ENCODE measurements at places on chromosomes 7 and 10.

- DNase-seq, result no peak
These were observed 223.7 kb upstream of the PCDH15 start for GRCh38 chr10:55024713-55025112.

DNA sequence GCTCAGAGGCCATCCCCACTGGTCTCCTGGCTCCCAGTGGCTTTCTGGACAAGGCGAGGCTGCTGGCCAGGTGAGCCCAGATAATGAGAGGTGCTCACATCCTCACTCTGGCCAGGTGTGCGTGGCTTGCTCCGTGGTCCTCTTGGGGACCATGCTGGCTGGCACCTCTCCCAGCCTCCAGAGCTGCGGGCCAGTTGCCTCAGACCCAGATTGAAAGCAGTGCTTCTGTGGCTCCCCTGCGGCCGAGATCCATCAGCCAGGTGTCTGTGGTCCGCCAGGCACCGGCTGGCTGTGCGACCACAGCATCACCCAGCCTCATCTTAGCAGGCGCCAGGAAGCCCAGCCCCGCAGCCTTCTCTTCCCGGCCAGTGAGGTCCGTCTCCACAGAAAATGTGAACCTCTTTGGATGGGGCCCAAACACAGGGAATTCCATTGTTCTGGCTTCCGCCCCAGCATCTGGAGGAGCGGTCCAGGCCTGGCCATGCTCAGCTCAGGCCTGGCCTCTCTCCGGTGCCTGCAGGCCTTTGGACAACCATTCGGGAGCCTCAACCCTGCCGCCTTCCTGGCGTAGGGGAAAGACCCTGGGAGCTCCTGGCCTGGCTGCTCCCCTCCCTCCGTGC is 5.2 kb upstream of the TTYH3 start:
- no peak for DNase-seq

GRCh38 chr10:128854963-128855362 is 612.1 kb upstream of the MGMT start:
- no peak for DNase-seq

GRCh38 chr7:117247809-117248208 is 75.0 kb downstream of the WNT2 start:
- no peak for DNase-seq

GRCh38 chr10:83820033-83820432 is 319.3 kb upstream of the GHITM start:
- no peak for DNase-seq

- DNase-seq, result no peak
These were observed 19.6 kb downstream of the AKR1C1 start for GRCh38 chr10:4982764-4983226.

DNA sequence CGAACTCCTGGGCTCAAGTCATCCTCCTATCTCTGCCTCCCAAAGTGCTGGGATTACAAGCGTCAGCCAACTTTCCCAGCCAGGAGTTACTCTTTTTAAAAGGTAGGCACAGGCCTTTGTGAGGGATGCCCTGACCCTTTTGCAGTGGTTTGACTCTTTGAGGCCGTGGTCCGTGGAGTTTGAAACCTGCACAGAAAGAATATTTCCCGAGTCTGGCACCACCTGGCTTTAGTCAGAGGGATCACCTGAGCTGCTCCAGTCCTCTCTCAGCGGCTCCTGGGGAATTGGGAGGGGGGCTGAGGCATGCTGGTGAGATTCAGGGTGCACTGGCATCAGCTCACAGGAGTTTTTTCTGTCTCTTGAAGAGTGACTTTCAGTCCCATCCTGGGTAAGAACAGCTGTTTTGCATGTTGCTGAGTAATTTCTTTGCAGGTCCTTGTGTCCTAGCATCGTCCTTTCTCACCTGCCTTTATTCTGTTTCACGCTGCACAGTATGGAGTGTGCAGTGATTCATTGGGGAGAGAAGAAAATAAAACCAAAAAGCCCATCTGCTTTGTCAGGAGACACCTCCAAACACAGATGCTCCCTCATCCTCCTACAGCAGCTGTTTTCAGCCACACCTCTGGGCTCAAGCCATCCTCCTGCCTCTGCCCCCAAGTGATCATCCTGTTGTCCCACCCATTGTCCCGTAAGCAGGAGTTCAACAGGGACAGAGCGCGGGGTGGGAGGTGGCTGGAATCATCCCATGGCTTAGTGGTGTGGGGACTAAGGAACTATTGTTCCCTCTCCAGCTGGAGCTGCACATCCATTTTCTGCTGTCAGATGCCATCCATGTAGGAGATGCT is 284.7 kb downstream of the CAMK1D start:
- no peak for DNase-seq

DNA sequence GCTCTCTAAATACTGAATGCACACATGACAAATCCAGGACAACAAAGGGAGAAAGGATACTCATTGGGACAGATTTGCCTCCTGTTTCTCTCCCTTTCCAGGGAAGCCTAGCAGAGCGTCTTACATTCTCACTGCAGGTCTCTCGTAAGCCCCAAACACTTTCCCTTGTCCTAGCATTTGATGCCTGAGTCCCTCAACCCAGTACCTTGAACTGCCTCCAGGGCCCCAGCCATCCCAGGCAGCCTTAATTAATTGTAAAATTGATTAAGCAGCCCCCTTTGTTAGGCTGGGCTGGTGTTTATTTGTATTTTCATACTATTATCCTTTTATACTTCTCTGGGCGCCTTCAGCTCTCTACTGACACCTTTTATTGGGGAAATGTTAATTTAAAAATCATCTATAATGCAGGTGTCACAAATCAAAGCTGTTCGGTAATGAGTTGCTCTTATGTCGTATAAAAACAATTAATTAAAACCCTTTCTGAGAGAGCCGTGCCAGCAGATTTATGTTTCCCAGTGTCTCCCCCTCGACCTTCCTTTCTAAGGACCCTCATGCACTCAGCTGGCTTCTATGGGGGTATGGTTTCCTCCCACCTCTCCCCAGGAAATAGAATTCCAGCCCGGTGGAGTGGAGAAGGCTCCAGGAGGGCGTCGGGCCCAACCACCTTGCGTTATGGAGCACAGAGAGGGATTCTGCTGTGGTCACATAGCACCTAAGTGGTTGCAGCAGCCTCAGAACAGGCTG is 243.8 kb downstream of the RPS24 start:
- DNase-seq, result no peak

- no peak for DNase-seq
These were observed 184.5 kb upstream of the RNF32 start for GRCh38 chr7:156456032-156456431.

DNA sequence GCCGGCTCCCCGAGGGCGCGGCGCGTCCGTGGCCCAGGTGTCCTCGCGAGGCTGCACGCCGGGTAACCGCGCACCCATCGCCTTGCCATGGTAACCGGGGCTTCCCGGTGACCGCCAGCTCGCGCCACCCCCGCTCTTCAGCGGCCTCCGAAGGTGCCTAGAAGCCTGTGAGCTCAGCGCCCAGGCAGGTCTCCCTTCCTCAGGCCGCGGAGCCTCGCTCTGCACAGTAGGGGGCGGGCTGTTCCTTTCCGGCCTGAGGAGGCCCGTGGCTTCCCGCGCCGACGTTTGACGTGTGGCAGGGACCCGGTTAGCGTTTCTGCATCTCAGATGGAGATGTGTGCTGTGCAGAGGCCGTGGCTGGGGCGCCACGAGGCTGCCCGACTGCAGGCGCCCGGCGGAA is 117.1 kb downstream of the DYNC2I1 start:
- no peak for DNase-seq

GRCh38 chr10:71213761-71214440 is 1.5 kb downstream of the UNC5B start:
- DNase-seq, result no peak

DNA sequence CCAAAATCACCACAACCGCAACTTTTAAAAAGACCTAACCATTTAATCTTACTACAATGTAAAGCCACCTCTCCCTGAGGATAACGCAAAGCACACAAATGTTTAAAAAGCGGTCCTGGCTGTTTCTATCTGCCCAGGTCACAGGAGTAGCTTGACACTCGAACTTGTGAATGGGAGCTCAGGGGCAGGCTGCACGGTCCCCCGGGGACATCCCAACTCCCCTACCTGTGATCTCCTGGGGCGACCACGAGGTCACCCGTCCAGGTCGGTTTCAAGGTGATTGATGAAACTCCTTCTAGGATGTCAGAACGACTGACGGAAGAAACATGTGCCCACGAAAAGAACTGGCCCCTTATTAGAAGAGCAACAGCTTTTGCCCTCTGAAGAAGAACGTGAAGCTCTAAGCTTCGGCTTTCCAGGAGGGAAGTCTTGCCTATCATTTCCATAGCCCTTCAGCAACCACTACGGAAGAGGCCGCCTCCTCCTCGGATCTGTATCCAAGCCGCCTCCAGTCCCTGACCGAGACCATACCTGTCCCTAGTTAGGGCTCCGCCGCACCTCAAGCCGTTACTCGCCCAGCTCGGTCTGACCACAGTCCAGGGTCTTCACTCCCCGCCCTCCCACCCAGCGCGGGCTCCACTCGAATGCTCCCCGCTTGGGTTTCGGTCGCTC is 459 bp downstream of the CYCS start:
- no peak for DNase-seq

- no peak for DNase-seq
These were observed 435.3 kb downstream of the GATA3 start for GRCh38 chr10:8489823-8490222.

DNA sequence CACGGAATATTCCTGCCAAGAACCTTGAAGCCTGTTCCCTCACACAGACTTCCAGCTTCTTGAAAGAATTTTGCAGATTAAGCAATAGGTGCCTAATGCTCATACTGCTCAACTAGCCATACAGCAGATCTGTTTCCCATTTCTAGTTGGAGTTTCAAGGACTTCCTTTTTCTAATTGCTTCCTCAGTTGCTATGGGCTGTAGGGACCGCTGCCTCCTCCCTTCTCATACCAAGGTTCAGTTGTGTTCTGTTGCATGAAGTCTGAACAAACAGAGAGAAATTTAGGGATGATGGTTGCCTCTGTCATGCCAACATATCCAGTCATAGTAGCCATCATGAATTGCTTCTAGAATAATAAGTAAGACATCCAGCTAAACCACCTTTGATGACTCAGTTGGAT is 6.8 kb downstream of the ITGA8 start:
- no peak for DNase-seq

GRCh38 chr10:59965899-59966650 is 59.7 kb upstream of the CCDC6 start:
- no peak for DNase-seq

GRCh38 chr7:1103009-1103788 is 15.3 kb downstream of the GPER1 start:
- no peak for DNase-seq

- DNase-seq, result no peak
These were observed 2.3 kb upstream of the NRP1 start for GRCh38 chr10:33336582-33337325.

- DNase-seq, result no peak
These were observed 4.3 kb upstream of the AKR1C3 start for GRCh38 chr10:5089865-5090264.

DNA sequence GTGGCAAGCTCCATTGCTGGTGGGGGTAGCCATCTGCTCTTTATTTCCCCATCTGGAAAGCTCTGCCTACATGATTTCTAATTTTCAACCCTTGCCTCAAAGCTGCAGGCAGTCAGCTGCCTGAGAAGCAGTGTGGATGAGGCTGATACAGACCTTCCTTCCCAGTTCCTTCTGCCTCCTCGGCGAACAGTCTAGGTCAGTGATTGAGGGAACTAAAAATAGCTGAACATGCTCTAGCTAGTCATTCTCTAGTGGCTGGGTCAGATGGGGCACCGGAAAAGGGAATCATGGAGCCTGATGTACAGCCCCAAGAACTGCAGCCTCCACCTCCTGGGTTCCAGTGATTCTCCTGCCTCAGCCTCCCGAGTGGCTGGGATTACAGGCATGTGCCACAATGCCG is 48.7 kb downstream of the NAMPT start:
- DNase-seq, result no peak

DNA sequence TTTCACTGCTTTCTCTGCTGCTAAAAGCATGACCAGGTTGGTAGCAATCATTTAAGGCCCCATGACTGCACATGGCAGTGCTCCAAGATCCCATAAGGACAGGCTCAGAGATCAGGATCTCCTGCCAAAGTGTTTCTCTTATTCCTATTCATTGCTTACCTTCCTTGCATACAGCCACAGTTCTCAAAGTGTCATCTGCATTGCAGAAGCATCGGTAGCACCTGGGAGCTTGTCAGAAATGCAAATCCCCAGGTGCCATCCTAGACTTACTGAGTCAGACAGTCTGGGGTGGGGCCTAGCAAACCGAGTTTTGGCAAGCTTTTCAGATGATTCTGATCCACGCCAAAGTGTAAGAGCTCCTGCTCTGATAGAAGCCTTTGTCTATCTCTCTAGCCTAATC is 489.0 kb upstream of the AUTS2 start:
- no peak for DNase-seq

DNA sequence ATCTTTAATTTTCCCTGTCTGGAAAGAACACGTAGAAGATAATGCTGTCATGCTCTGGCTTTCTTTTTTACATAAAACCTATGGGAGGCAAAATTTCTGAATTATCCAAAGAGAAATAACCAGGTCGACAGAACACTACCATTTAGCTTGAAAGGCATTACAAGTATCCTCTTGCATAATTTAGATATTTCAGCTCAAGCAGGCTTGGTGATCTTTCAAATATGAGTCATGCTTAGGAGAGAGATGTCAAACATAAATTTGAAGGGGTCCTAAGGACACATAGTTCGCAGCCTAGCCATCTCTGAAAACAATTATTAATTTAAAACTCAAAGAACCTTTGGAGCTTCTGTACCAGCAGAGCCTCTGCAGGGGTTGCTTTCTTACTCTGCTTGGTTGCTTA is 100.9 kb downstream of the FAS start:
- DNase-seq, result no peak

- DNase-seq, result no peak
These were observed 317.3 kb downstream of the ADARB2 start for GRCh38 chr10:1419796-1420610.

GRCh38 chr7:48088559-48089045 is 463 bp upstream of the UPP1 start:
- DNase-seq, result no peak

- no peak for DNase-seq
These were observed 105.0 kb upstream of the WDR11 start for GRCh38 chr10:120746001-120746777.

DNA sequence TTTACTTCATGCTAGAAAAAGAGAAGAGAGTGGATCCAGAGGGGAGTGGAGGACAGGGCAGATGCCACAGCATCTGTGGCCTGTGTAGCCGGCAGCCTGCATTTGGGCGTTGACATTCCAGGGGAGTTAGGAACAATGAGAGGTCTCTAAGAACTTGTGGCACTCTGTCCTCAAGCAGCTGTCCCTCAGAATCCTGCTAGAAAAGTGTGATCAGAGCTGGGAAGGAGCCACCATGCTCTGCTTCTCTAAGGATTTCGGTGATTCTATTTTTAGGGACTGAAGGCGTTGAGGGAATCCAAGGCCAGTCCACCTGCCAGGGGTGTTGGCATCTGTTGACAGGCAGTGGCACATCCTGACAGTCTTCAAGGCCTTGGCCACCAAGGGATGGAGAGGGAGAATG is 7.6 kb downstream of the LRIT2 start:
- DNase-seq, result no peak

DNA sequence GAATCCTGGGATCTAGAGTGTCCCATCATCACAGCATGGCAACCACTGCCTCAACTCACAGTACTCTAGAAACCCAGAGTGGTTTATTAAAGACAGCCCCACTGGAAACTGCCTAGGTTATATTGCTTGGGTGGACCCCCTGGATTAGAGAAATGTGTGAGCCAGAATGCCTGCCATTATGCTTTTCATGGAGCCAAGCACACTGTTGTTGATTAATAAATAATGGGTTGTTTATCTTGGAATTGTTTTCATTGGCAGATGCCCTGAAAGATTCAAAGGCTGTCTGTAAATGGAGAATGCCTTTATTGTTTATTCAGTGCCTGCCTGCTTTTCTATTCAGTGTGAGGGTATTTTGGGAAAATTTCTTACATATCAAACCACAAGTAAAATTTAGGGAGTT is 52.1 kb downstream of the GNAI1 start:
- no peak for DNase-seq

Measured in cortex of kidney (tissue), 1 donor.